NCI-H1092 (cell line): ENCODE measurements at places on chromosomes 3 and 15.

GRCh38 chr15:87902772-87903426 is 353.6 kb downstream of the NTRK3 start:
- DNase-seq = no peak

DNA sequence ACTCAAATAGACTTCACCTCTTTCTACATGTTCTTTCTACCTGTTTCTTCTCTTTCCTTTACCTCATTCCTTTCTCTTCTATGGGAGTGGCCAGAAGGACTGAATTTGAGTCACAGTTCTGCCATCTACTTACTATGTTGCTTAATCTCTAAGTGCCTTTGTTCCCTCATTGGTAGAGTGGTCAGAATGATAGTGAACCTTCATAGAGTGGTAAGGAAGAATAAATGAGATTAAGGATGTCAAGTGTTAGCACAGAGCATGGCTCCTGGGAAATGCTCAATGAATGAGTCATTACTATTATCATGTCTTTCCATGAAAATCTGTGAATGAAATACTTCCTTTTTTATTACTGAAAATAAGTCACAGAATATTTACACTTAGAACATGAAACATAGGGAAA is 17.5 kb downstream of the TMEM207 start:
- DNase-seq = no peak

- no peak for DNase-seq
Observed at GRCh38 chr3:123757281-123757940, 126.7 kb downstream of the MYLK start.

DNA sequence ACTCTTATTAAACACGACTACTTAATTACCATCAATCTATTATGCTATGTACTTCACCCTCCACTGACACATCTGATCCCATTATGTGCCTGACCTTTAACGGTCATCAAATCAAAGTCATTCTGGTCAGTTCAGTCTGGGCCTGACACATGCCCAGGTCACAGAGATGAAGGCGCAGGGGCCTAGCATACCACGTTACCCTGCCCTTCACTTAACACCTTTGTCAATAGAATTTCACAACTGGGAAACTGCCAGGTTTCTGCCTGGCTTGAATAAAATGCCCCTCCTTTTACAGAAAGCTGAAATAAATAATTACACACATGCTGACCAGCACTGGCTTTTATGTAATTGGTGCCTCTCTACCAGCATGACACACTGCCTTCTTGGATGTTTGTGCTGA is 39.5 kb downstream of the MECOM start:
- peak; percentile 42 for DNase-seq

GRCh38 chr3:18559331-18559842 is 134.2 kb upstream of the SATB1 start:
- DNase-seq = peak; percentile 10
